Naive thymus-derived CD4-positive, alpha-beta T cell (primary cell): ENCODE measurements at places on chromosomes 16 and 17. TPM values are rescaled to one million over a fixed set of nuclear protein-coding genes. Genes with fewer than 3 reads are reported as not detected.

- DNase-seq: no peak
These were observed 47.6 kb upstream of the CBFA2T3 start for GRCh38 chr16:89024546-89025060.

DNA sequence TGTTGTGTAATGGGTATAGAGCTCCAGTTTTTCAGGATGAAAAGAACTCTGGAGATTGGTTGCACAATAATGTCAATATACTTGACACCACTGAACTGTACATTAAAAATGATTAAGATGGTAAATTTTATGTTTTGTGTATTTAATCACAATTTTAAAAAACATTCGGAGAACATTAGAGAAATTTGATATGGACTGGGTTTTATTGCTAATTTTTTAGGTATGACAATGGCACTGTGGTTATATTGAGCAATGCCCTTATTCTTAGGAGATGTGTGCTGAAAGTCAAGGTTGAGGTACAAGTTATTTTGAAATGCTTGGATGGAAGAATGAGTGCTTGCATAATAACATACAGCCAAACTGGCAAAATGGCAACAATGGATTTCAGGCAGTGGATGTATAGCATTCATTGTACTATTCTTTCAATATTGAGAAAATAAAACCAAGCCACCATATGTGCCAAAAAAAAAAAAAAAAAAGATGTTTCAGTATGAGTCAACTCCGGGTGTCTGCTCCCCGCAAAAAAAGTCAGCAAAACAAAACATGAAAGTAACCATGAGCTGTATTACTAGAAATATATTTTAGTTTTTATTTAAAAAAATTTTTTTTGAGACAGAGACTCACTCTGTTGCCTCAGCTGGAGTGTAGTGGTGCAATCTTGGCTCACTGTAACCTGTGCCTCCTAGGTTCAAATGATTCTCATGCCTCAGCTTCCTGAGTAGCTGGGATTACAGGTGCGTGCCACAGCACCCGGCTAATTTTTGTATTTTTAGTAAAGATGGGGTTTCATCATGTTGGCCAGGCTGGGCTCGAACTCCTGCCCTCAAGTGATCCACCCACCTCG lies 19.8 kb downstream of the HOXB1 start:
- no peak for DNase-seq

GRCh38 chr17:38451840-38452529 lies 23.7 kb downstream of the ARHGAP23 start:
- DNase-seq: no peak

GRCh38 chr17:45971698-45972141 lies 27.3 kb upstream of the STH start:
- no peak for DNase-seq

DNA sequence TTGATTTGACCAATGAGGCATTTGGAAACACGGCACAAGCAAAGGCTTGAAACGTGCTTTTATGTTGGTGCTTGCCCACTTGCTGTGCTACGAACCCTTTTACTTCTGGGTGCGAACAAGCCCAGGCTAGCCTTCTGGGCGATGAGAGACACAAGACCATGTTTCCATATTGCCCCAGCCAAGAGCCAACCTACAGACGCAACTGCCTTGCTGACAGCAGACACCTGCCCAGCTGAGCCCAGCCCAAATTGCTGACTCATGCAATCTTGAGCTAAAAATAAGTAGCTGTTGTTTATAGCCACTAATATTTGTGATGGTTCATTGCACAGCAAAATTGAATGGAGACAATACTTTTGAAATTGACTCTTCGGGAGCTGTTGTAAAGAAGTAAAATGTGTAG lies 464.5 kb downstream of the WWOX start:
- no peak for DNase-seq

DNA sequence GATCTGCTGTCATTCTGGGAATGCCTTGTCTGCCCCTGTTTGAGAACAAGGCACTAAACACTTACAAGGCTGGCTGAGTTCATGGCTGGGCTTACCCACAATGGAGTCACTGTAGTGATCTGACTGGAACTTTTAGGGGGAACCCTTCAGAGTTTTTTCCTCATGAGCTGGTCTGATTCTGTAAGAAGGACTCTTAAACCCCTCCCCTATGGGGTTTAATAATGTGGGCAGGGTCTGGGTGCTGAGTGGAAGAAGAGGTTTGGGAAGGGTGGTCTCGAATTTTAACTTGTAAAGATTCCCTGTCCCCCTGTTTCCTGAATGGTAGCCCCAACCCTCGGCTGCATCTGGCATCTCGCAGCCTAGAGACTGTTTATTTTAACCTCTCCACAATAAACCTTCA lies 30.6 kb downstream of the OSBPL7 start:
- DNase-seq: no peak

DNA sequence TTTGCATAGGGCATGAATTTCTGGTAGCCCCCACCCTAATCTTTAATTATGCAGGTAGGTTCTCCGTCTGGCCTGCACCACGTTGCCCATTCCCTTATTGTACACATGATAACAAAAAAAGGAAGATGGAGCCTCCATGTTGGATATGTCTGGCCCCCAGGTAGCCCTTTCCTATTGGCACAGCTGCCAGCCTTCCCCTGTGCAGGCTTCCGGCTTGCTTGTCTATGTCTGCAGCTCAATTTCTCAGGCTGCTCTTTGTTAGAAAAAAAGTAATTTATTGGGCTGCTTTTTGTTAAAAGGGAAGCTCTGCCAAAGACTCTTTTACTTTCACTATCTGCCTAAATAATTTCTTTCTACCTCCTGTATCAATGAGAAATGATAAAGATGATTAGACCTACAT lies 5.5 kb downstream of the OR1A1 start:
- DNase-seq: no peak

- DNase-seq: no peak
These were observed 47.8 kb downstream of the OMG start for GRCh38 chr17:31248986-31249834.

DNA sequence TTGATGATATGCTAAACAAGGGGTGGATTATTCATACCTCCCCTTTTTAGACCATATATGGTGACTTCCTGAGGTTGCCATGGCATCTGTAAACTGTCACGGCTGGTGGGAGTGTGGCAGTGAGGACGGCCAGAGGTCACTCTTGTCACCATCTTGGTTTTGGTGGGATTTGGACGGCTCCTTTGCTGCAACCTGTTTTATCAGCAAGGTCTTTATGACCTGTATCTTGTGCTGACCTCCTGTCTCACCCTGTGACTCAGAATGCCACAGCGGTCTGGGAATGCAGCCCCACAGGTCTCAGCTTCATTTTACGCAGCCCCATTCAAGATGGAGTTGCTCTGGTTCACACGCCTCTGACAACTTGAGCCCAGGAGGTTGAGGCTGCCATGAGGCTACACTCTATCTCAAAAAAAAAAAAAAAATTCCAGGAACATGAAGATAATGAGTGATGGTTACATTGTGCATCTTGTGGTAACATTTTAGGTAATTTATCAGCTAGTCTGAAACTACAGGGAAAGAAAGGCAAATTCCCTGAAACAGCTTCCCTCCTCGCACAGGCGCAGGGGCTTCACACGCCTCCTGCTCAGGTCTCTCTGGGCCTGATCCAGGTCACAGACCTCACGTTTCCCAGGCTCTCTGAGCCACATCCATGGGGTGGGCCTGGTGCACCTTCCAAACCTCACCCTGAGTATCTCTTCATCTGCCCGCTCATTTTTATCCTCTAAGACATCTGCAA lies 15.3 kb upstream of the UBE2I start:
- DNase-seq: no peak

DNA sequence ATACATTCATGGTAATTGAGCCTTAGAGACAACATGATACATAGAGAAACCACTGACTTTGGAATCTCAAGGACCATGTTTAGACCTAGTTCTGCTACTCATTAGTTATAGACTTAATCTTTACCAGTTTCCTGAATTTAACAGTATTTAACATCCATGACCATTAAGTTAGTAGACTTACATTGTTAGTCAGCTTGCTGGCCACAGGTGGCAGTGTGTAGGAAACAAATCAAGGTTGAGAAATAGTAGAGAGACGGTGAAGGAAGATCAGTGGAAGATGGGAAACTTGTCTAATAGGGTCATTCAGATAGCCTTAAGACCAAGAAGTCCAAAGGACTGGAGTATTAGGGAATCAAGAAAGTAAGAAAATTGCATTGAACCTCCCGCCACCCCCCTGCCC lies 31.0 kb downstream of the OMG start:
- DNase-seq: peak; percentile 27

- DNase-seq: peak; percentile 92
These were observed 2.5 kb upstream of the GSE1 start for GRCh38 chr16:85610446-85611193.

GRCh38 chr16:15966836-15967546 lies 17.6 kb downstream of the ABCC1 start:
- no peak for DNase-seq

- DNase-seq: no peak
These were observed 19.2 kb upstream of the TMEM101 start for GRCh38 chr17:44033861-44034408.

- no peak for DNase-seq
These were observed 18.5 kb downstream of the CYTH1 start for GRCh38 chr17:78763561-78763960.

GRCh38 chr17:2076087-2076984 lies 21.4 kb downstream of the HIC1 start:
- DNase-seq: no peak

DNA sequence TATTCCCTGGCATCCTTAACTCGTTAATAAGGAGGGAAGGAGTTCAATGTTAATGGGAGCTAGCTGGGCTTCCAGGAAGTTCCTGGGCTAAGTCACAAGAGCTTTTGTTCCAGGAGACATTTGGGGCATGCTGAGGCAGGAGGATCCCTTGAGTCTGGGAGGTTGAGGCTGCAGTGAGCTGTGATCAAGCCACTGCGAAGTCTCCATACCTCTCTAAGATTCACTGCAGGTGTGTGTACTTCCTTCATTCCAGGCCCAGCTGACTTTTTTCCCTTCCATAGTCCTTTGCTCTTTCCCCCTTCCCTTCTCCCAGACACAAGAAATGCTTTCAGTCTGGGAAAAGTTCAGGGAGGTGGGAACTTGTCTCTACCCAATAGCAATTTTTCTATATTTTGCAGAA lies 489.8 kb downstream of the NPIPA7 start:
- no peak for DNase-seq

DNA sequence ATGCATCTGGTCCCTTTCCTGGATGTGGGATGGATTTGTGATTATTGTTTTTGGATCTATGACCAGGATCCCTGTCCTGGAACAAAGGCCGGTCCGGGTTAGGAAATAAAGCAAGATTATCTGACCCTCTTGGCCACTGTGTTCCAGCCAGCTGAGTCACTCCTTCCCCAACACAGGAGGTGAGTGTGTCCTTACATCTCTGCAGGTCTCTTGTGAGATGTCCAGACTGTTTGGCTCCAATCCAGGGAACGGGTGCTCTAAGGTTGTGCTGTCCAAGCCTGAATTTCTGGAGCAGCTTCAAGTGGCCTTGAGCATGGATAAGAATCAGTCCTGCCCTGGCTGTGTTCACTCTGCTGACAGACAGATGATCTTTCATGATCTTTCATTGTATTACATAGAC lies 136.5 kb upstream of the CCL2 start:
- DNase-seq: no peak

- no peak for DNase-seq
These were observed 58.2 kb downstream of the STX8 start for GRCh38 chr17:9517396-9517795.

- no peak for DNase-seq
These were observed 297.4 kb downstream of the CNTNAP4 start for GRCh38 chr16:76574651-76575050.

DNA sequence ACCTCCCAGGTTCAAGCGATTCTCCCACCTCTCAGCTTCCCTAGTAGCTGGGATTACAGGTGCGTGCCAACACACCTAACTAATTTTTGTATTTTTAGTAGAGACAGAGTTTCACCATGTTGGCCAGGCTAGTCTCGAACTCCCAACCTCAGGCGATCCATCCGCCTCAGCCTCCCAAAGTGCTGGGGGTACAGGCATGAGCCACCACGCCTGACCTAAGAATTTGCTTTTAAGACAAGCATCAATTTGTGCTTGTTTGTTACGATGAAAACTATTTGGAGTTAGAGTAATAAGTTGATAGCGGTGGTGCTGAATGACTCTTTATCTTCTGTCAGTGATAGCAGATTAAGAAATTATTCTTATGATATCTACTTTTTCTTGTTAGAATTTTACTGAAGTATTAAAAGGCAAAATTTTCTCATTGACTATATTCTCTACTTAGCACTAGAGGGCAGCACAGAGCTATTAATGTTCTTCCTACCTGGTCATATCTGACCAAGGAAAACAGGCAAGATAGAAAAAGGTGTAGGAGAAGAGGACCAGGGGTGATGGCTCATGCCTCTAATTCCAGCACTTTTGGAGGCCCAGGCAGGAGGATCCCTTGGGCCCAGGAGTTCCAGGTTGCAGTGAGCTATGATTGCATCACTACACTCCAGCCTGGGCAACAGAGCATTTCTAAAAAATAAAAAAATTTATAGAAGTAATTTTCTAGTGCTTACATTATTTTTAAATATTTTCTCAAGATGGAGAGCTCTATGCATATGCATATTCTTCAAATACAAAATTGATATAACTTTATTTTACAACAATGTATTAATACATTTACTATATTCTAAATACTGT lies 24.5 kb downstream of the STXBP4 start:
- DNase-seq: peak; percentile 48

DNA sequence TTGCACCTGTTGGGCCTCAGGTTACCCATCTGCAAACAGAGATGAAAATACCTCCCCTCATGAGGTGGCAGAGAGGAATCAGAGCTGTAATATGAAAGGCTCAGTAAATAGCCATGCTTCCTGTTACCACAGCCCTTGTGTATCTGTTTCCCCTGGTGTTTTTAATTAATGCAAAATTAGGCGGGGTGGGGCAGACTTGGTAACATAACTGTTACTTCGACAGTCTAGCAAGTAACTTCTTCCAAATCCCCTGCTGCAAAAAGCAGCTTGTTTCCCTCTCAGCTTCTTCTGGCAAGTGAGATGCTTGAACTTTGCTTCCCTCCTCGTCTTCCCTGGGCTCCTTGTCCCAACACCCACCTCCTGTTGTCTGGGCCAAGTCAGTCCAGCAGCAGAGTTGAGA lies 381.5 kb downstream of the CPPED1 start:
- DNase-seq: no peak

DNA sequence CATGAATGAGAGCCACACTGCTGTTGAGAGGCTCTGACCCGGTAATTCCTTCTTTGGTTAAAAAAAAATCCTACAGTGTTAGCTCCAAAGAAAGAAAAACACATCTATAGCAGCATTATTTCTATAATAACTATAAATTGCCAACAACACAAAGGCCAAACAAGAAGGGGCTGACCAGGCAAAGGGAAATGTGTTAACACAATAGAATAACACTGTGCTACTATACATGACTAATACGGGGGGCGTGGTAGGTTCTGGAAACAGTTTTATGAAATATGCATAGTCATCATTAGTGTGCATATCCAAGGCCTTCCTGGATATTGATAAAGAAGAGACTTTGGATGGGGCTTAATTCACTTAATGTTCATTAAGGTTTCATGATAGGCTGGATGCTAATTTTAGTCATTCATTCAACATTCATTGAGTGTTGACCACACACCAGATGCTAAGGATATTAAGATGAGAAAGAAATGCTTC lies 50.0 kb upstream of the CCL1 start:
- DNase-seq: no peak

RASL10B gene
- 0.60 TPM for total RNA-seq

LDHD gene
- total RNA-seq: 0.40 TPM

CDR2 gene
- 47.1 and 49.3 TPM in 2 replicates for total RNA-seq

HASPIN gene
- total RNA-seq: 18.5 and 20.0 TPM in 2 replicates

PAGR1 gene
- 17.5 TPM for total RNA-seq

KRTAP2-2 gene
- not detected for total RNA-seq

RPS2 gene
- total RNA-seq: 2,618 and 2,626 TPM in 2 replicates

SYT17 gene
- total RNA-seq: 0.08 TPM

MT1A gene
- not detected for total RNA-seq

DHRS13 gene
- 51.3 TPM for total RNA-seq

PRSS21 gene
- total RNA-seq: not detected

EVPLL gene
- total RNA-seq: not detected in 2 replicates

CES5A gene
- total RNA-seq: not detected

NPW gene
- total RNA-seq: not detected

MARVELD3 gene
- not detected in 2 replicates for total RNA-seq
